Activated T-helper 1 cell treated with anti-CD3 and anti-CD28 coated beads, Interleukin-2, amount 50 U/mL, for 16 hours (primary cell): ENCODE measurements at places on chromosomes 4 and X.

- DNase-seq: no peak
Measured at GRCh38 chrX:101009090-101009489, 39.6 kb downstream of the ARL13A start.

DNA sequence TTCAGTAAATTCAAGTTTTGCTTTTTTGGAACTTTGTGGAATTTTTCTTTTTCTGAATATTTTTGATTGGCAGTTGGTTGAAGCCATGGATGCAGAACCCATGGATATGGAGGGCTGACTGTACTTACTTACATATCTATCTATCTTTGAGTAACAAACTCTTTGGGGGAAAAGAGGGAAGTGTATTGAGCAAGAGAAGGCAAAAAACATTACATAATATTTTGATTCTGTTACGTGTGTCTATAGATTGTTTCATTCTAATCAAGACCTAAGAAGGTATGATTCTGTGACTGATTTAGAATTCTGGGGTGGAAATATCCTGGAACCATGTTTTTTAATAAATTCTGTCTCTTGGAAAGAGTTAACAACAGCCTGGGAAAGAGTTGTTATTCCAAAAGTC, 31.5 kb downstream of the GRSF1 start:
- DNase-seq: no peak

GRCh38 chrX:40579900-40580536, 752 bp upstream of the ATP6AP2 start:
- DNase-seq: no peak

GRCh38 chrX:724256-724655, 93.7 kb downstream of the SHOX start:
- DNase-seq: no peak
